NB4 (cell line): ENCODE measurements at places on chromosomes 16 and 17.

GRCh38 chr17:50062293-50063243 lies 6.7 kb downstream of the ITGA3 start:
- DNase-seq = no peak

GRCh38 chr17:68820825-68821481 lies 134.2 kb downstream of the ABCA8 start:
- no peak for DNase-seq

DNA sequence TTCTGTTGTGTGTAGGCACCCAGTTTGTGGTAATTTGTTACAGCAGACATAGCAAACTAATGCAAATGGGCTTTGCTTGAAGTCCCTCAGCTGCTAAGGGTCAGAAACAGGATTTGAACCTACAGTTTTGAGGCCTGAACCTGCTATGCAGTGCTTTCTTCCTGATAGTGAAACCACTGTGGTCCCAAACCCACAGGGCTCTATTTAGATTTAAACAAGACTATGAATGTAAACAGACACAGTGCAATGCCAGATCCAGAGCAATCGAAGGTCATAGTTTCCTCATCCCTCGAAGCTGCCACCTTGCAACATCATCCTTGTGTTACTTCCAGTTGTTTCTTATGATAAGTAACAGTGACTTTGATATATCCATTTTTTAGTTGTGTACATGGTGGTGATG lies 630.2 kb downstream of the WWOX start:
- DNase-seq = no peak

GRCh38 chr16:85149776-85150175 lies 37.5 kb upstream of the CIBAR2 start:
- DNase-seq = no peak

- DNase-seq = no peak
Observed at GRCh38 chr16:20939611-20940010, 39.0 kb downstream of the LYRM1 start.

DNA sequence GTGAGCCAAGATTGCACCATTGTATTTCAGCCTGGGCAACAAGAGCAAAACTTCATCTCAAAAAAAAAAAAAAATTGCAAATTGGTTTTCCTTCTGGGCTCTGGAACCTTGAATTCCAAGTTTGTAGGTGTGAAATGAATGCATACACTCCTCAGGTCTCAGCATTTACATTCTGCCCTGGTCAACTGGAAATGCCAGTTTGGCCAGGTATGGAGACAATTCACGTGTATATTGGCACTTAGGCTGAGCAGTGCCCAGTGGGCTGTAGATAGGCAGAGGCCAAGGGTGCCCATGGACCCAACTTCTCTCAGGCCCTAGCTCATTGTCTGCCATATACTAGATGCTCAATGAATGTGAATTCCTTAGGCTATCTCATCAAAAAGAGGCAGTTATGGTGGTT lies 15.7 kb downstream of the PDILT start:
- DNase-seq = no peak

DNA sequence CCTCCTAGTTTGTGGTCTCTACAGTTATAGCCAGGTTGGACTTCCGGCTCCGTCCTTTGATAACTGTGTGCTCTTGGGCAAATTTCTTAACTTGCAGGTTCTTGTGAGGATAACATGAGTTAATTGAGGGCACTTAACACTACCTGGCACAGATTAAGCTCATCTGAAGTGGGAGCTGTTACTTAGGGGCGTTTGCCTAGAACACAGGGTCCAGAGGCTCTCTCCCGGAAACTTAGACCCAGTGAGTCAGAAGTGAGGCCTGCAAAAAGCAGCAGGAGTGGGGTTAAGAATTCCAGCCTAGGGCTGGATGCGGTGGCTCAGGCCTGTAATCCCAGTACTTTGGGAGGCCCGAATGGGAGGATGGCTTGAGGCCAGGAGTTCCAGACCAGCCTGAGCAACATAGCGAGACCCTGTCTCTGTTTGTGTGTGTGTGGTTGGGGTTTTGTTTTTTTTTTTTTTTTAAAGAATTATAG lies 1.4 kb downstream of the MVP start:
- DNase-seq = no peak

GRCh38 chr17:66578781-66579489 lies 256.0 kb upstream of the CACNG5 start:
- DNase-seq = peak; percentile 70

GRCh38 chr16:73122604-73123391 lies 74.9 kb upstream of the ZFHX3 start:
- no peak for DNase-seq

DNA sequence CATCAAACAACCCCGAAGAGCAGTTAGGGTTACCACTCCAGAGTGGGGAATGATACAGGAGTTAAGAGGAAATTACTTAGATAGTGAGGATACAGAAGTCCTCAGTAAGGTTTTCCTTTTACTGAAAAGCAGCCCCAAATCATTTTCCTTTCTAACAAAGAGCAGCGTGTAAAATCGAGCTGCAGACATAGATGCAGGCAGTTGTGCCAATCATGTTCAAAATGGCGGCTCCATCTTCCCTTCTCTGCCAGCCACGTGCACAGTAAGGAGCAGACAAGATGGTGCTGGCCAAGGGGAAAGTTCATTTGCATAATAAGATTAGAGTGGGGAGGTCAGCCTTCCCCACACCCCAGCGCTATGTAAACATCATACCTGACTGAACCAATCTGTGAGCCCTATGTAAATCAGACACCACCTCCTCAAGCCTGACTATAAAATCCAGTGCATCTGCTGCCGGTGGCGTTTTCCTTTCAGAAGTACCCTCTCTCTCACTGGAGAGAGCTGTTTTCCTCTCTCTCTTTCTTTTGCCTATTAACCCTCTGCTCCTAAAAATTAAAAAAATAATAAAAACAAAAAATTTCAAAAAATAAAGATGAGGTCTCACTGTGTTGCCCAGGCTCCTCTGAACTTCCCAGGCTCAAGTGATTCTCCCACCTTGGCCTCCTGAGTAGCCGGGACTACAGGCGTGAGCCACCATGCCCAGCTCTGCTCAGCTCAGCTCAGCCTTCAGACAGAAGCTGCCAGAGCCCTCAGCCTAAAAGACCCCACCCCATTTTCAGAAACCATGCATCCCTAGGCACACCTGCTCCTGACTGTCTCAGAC lies 2.6 kb upstream of the SRL start:
- DNase-seq = peak; percentile 52

DNA sequence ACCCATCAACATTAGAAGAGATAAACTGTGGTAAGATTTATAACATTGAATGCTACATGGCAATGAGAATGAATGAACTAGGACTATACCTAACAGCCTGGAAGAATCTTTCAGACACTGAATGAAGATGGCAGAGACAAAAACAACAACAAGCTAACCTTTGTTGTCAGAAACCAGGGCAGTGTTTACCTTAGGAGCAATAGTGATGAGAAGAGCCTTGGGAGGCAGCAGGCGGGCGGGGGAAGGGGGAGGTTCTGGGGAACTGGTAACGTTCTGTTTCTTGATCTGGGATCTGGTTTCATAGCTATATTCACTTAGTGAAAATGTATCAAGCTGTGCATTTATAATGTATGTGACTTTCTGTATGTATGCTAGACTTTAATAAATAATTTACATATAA lies 139.0 kb upstream of the TNRC6C start:
- DNase-seq = no peak

DNA sequence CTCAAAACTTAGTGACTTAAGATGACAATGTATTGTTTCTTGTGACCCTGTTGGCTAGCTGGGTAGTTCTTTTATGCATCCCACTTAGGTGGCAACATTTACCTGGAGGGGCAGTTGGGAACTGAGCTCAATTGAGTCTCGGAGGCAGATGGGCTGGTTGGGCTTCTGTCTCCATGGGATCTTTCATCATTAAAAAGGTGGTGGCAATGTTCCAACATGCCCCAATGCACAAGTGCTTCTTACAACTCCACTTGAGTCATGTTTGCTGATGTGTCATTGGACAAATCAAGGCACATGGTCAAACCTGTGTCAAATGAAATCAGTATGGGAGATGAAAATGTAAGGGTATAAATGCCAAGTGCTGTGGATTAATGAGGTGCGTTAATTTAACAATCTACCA lies 11.7 kb upstream of the HS3ST3B1 start:
- DNase-seq = no peak

GRCh38 chr16:72821185-72821950 lies 226.6 kb downstream of the ZFHX3 start:
- DNase-seq = no peak

- DNase-seq = no peak
Observed at GRCh38 chr16:30963925-30964511, 6.5 kb downstream of the SETD1A start.

DNA sequence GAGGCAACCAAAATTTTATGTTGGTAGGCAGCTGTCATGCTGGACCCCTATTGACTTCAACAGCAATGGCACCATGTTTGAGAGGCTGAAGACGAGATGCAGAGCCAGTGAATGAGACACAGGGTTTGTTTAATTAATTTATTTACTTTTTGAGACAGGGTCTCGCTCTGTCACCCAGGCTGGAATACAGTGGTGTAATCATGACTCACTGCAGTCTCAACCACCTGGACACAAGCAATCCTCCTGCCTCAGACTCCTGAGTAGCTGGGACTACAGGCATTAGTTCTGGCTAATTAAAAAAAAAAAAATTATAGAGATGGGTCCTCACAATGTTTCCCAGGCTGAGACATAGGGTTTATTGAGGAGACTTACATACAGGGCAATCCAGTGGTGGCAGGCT lies 36.2 kb upstream of the PPM1D start:
- DNase-seq = no peak

DNA sequence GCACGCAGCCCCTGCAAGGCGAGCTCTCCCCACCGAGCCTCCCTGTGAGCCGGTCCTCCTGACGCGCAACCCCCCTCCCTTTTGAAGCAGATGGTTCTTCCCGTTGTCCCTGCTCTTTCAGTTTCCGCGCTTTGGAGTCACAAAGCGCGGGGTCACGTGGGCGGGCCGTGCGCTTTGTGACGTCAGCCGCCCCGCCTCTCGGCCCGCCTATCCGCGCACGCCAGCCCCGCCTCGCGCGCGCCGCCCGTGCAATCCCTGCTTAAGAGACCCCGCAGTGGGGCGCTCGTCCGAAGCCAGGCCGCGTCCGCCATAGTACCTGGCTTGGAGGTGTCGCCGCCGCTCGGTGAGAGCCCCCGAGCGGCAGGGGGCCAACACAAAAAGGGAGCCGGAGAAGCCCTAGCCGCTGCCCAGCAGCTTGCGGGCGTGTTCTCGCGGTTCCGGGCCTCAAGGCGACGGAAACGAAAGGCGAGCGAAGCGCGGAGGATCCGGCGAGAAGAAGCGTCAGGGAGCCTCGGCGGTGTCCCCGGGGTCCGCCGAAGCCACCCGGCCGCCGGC lies at the start of gene RBBP6:
RBBP6 (plus strand) TSS at position 272 of the 555 bp plus-strand sequence. CDS start 1,061 bp downstream, outside the sequence.
- peak; percentile 97 for DNase-seq

GRCh38 chr16:66357523-66357928 lies 9.0 kb upstream of the CDH5 start:
- DNase-seq = peak; percentile 67

GRCh38 chr16:27474921-27475320 lies 72.9 kb downstream of the IL21R start:
- DNase-seq = no peak

DNA sequence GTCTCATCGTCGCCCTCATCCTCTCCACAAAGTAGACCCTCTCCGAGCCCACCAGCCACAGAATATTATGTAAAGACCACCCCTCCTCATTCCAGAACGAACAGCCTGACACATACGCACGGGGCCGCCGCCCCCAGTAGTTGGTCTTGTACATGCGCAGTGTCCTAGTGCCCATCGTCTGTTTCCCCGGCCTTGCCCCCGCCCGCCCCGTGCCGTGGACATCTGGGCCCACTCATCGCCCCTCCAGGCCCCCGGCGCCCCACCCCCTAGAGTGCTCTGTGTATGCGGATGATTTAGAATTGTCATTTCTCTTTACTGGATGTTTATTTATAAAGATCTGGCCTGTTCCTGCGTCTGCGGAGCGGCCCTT lies 475 bp upstream of the AMDHD2 start:
- DNase-seq = no peak

- no peak for DNase-seq
Observed at GRCh38 chr17:6641247-6641863, 495 bp downstream of the TXNDC17 start.

GRCh38 chr16:12170103-12171040 lies 193.8 kb downstream of the SNX29 start:
- DNase-seq = no peak

- no peak for DNase-seq
Observed at GRCh38 chr16:47887496-47887895, 268.3 kb downstream of the ABCC12 start.

- DNase-seq = no peak
Observed at GRCh38 chr17:81920612-81921536, 2.9 kb upstream of the SIRT7 start.

DNA sequence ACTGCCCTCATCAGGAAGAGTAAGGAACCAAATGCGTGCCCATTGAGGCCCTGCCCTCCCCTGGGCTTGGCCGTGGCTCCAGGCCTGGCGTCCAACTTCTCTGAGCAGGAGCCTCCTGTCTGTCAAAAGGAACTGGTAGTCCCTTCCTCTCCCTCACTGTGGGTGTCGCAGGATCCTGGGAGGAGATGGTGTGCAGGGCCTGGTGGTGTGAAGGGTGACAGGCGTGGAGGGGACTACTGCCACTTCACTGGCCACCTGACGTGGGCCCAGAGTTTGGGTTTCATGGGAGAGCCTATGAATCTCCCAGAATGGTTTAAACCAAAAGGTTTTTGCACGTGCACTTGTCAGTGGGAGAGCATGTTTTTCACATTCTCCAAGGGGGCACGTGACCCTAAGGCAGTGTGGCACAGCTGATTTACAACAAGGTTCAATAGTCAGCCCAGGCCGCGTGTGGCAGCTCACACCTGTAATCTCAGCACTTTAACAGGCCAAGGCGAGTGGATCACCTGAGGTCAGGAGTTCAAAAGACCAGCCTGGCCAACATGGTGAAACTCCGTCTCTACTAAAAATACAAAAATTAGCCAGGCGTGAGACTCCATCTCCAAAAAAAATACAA lies 12.5 kb downstream of the ARL2BP start:
- no peak for DNase-seq

DNA sequence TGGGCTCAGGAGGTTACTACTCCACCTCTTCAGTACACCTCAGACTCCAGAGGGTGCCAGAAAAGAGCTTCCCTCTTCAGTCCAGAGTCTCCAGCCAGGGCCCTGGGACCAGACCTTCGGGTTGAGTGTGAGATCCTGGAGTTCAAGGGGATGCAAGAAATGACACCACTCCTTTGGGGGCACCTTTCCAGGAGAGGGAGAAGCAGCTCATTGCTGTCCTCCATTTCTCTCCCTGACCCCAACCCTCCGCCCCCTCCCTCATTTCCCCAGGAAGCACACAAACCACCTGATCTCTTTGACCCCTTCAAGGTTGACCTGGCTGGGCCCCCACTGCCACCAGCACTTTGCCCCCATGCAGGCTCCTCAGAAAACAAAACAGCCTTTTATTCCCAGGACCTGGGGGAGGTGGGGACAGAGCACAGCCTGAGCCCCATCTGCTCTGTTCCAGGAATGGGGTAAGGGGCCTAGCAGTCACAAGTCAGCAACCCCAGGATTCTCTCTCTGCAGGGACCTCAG lies 21.4 kb downstream of the CDH5 start:
- DNase-seq = no peak

- peak; percentile 22 for DNase-seq
Observed at GRCh38 chr17:7138800-7139381, 24.3 kb upstream of the ASGR2 start.
